ENCODE measurements at places on chromosomes 3 and 15.

DNA sequence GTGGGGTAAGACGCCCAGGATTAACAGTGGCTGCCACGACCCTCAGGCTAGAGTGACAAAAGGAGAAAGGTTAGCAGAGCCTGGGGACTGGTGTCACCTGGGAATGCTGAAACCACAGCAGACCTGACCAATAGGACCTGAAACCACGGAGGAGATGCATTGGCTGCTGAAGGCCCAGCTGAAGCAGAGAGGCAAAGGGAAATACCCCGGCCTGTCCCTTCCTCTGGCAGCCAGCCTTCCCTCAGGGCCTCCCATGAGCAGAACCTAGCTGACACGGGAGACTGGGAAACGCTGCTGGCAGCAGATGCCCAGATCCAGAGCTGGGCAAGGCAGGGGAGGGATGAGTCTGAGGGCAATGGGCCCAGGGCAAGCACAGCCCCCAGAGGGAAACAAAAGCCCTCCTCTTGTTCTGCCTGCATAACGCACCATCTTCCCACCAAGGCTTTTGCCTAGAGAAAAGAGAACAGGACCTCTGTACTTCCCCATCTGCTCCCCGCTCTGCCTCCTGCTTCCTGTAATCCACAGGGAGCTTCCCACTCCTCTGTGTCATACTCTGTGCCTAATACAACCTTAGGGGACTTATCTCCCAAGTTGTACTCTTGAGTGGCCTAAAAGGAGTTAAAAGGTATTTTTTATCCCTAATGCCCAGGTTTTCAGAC is 216.2 kb downstream of the ABHD5 start:
- no peak for DNase-seq

- DNase-seq = no peak
Observed at GRCh38 chr15:35455201-35455600, 90.8 kb downstream of the DPH6 start.

GRCh38 chr3:12252889-12253288 is 36.0 kb upstream of the PPARG start:
- DNase-seq = no peak

GRCh38 chr3:7307410-7307809 is 446.5 kb downstream of the GRM7 start:
- DNase-seq = no peak

- DNase-seq = no peak
Observed at GRCh38 chr3:24117508-24117907, 172.4 kb downstream of the NR1D2 start.

DNA sequence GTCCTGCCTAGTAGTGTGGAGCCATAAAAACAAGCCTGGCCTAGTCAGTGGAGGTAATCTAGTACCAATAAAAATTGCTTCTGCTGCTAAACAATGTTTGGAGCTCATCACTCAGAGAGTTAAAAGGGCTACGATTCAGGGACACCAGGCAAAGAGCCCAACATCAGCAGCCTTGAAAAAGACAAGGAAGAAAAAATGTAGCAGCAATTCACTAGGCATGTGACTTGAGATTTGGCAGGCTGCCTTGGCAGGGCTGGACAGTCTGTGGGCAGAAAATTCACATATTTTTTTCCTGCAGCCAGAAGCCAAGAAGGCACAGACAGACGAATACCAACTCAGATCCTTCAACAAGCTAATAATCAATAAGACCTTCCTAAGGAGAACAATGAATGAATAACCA is 47.2 kb downstream of the IGSF11 start:
- DNase-seq = peak; percentile 84

- DNase-seq = peak; percentile 82
Observed at GRCh38 chr3:46469680-46470357, 5.1 kb upstream of the LTF start.

DNA sequence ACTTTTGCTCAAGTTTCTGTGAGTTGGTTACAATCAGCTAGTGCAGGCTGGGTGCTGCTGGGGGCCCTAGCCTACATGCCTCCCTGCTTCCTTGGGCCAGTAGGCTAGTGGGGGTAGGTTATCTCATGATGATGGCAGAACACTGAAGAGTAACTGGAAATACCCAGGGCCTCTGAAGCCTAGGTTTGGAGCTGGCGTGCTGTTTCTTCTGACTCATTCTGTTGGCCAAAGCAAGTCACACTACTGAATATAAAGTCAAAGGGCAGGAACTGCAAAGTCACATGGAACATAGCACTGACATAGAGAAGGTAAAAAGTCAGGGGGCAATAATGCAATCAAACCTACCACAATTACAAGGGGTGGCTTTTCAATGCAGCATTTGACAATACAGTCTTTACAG is 34.5 kb downstream of the RASGRP1 start:
- DNase-seq = no peak

- no peak for DNase-seq
Observed at GRCh38 chr3:112688085-112688769, 47.3 kb upstream of the CCDC80 start.
